Omental fat pad (tissue), 4 donors: ENCODE measurements at places on chromosomes 12 and 14.

DNA sequence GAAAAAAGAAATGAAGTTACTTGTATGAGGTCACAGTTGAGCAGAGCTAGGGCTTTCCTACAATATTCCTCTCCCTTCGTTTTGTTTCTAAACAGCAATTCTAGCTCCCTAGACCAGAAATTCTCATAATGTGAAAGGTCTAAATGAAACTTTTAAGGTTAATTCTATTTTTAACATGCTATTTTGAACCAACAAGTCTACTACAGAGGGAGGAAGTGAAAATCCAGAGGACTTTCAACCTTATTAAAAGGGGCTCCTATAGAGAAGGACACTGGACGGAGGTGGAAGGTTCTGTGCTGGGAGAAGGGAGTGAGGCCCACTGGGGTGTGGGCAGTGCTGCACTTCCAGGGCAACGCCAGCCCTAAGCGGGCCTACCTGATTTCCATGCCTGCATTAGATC, 13.4 kb downstream of the GSG1 start:
- no peak for DNase-seq

- DNase-seq = no peak
Measured at GRCh38 chr12:69583203-69583602, 2.1 kb upstream of the CCT2 start.

GRCh38 chr12:108699955-108700563, 31.3 kb downstream of the CORO1C start:
- no peak for DNase-seq

DNA sequence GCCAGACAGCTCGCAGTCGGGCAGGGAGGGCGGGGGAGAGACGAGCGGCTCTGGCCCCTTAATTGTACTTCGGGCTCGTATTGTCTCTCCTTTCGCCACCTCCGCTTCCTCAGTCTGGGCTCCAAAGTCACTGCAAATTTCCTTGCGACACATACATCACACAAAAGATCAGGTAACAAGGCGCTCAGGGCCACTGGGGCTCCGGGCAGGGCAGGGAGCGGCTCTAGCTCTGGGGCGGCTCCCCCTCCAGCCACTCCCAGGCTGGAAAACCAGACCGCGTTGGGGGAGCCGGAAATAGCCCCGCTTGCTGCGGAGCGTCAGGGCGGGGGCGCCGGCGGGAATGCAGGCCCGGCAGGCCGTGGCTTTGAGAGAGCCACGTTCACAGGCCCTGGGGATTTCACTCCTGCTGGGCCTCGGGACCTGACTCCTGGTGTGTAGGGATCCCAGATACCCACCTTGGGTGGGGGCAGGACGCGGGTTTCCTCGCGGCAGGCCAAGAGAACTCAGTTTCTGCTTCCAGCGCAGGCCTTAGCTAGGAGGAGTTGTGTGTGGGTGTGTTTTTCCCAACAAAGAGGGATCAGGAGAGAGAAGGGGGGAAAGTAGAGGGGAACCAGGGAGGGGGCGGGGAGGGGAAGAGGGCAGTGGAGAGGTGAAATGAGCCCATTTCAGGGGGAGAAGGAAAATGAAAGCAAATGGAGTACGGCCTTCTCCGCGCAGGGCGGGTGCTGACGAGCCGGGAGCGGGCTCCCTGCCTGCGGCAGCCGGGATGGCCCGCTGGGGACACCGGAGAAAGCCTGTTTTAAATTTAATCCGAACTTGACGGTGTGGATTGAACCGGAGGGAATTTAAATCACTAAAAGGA, 4.4 kb upstream of the HOXC9 start:
- no peak for DNase-seq

DNA sequence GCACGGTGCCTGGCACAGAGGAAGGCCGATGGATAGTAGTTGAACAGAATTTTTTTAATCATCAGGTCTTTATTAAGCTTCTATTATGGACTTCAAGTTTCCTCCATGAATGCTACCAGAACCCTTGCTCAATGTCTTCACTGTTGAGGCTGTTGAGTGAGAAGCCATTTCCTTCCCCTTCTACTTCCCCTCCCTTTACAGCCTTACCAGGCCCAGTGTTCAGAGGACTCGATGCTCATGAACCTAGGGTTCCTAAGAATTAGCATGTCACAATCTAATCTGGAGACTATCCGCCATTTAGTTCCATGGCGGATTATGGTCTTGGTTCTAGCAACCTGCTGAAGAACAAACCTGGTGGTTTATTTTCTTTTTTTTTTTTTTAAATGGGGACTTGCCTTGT, 17.7 kb downstream of the ETV6 start:
- no peak for DNase-seq

GRCh38 chr12:40335991-40336390, 111.2 kb downstream of the LRRK2 start:
- DNase-seq = no peak

DNA sequence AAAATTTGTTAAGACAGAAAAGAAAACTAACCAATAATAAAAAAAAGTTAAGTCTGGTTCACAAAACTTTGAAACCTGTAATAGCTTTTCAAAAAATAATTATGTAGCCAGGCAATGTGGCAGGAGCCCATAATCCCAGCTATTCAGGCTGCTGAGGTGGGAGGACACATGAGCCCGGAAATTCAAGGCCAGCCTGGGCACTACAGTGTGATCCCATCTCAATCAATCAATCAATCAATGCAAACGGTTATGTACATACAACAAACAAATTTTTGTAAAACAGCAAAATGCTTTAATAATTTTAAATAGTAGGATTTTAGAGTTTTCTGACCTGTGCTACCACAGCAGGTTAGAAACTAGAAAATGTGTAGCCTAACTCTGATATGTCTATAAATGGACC, 152.4 kb downstream of the MED13L start:
- no peak for DNase-seq

DNA sequence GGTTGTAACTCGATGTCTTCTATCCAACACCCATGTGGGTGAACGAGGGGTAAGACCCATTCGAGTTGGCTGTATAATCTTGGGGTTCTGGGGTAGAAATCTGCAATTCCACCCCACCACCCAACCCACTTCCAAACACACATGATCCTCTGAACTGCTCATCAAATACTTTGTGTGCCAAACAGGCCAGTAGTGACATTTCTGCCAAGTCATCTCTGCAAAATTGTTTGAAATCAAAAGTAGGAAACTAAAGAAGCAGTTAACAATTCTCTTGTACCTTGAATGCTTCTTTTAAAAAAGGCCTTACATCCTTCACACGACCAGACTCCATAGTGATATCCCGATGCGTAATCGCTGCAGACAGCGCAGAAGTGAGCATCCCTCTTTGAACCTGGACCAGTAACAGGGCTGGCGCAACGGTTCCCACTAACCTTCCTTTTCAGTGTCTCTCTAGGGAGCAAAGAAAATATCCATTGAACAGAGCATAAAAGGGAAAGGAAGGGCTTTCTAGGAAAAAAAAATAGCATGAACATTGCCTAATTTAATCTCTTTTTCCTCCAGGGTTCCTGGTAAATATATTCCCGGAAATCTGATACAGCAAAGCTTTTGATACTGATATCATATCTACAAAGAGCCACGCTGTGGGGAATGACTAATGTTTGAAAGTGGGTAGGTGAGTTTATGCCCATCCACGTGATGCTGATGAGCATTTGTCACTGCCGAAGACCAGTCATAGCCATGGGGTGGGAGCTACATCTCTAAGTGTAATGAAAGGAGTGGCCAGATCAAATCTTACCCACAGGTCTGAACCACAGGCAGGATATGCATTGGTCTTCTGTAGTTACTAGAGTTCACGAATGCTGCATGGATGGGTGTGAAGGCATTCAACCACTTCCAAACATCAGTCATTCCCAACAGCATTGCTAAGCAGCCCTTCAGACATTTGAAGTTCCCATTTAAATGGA, 14.2 kb downstream of the ESR2 start:
- DNase-seq = no peak

DNA sequence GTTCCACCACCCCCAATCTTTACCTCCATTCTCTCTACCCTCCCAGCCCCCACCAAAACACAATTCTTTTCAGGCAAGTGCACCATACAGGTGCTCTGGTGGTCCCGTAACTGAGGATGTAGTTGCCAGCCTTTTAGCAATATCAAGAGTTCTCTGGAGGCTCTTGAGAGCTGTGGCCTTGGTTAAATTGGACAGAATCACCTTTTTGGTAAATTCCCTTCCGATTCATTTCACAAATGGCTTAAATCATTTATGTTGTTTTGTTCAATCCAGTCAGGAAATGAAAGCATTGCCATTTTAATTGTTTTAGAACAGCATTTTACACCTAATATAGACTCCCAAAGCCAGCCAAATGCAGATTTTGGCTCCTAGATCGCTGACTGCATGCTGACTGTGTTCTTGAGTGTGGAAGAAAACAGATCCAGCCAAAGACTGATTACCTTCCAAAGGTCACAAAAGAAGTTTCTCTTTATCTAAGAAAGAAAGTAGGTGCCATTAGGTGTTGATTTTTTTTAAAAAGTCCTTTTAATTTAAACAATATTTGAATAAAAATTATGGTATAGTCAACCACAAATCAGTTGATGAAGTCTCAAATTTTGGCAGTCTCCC, 25.6 kb downstream of the CRADD start:
- DNase-seq = no peak

- DNase-seq = no peak
Measured at GRCh38 chr14:85533023-85533860, 3.3 kb downstream of the FLRT2 start.

DNA sequence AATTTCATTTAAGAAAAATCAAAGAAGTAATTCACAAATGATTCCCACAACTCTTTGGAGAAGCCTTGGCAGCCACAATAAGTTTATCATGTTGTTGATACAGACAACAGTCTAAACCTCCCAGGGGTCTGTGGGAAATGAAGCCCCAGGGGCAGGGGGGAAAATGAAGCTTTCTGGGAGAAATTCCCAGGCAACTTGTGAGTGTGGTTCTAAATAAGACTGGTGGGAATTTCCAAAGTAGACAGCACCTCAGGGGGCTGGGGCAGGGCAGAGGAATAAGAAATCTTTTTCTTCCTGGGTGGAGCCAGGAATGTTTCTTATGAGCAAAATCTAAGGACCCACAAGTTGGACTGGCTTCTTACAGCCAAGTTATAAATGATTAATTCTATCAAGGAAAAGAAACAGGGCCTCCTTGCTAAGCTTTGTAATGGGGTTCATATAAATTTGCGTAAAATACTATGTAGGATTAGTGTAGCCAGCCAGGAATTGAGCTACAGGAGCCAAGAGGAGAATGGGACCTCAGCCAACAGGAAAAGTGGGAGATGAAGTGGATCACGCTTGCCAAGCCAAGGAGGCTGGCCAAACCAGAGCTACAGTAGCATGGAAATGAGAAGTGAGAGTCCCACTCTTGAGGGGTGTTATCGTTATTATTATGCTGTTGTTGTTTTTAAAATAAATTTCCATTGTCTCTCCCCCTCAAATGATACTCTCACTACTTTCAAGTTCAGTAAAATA, 182.9 kb upstream of the FAR2 start:
- DNase-seq = no peak

DNA sequence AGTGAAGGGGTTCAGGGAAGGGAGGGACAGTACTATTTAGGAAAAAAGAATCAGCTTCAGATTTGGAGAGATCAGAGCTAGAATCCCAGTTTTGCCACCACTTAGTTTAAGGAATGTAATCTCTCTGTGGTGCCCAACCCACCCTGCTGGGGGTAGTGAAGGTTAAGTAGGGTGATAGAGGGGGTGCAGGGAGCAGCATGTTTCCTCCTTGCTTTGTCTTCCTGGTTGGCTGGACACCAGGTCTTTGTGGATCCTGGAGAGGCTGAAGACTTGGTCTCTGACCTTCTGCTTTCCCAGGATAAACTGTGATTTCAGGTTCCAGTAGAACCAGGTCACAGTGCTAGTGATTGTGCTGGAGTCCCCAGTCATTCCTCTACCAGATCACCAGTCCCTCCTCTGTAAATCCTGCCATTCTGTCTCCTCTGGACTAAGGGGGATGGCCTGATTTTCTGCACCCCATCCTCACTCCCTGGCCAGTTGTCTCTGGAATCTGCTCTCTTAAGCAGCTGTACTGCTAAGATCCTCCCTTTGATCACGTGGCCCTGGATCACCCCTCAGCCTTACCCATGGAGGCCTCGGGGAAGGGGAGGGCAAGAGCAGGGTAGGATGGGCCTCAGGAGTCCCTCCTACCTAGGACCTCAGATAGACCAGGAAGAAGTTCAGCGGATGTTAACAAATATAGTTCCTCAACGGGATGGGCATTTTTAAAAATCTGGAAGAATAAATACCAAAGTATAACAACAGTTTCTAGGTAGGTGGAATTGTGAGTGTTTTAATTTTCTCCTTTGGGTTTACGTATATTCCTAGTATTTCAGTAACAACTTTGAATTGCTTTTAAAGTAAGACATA, 3.1 kb downstream of the MAP3K12 start:
- DNase-seq = peak; percentile 44

- DNase-seq = no peak
Measured at GRCh38 chr14:56170028-56170427, 51.8 kb downstream of the PELI2 start.
